Gastrocnemius medialis (tissue), 4 donors: ENCODE measurements at places on chromosomes 7 and 10. TPM values are rescaled to one million over a fixed set of nuclear protein-coding genes. Genes with fewer than 3 reads are reported as not detected.

DNA sequence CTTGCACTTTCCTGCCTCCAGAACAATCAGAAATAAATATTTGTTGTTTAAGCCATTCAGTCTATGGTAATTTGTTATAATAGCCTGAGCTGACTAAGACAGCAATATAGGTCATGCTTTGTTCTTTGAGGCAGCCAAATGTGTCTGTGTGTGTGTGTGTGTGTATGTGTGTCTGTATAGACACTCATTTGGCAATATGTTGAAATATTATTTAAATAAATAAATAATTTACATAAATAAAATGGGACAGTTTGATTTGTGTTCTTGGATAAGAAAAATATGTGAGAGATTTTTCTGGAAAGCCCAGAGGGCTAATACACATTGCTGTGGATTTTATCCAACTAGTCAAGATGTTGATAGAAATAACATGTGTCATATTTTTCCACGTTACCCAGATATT lies 140.2 kb downstream of the PTN start:
- no peak for DNase-seq

DNA sequence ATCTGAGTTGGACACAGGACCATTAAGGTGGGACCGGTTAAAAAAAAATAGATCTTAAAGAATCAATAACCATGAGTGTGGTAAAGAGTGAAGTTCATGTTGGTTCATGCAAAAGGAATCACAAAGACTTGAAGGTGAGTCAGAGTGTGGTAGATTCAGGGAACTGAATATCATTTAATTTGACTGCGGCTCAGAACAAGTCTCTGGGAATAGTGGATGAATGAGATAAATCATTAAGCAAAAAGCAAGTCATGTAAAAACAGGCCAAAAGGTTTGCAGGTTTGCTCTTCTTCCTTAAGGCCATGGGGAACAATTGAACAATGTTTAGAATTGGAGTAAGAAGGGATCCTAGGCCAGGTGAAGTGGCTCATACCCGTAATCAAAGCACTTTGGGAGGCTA lies 385.8 kb downstream of the ETV1 start:
- no peak for DNase-seq

MYO1G gene
- total RNA-seq, result 0.61 TPM

ANKRD22 gene
- not detected for total RNA-seq

IFIT3 gene
- 2.2 TPM for total RNA-seq
